ENCODE measurements at places on chromosomes 3 and 15.

- DNase-seq, result no peak
Observed at GRCh38 chr3:128143496-128143895, 9.8 kb upstream of the EEFSEC start.

- DNase-seq, result no peak
Observed at GRCh38 chr3:16697443-16698147, 92.4 kb upstream of the DAZL start.

- DNase-seq, result no peak
Observed at GRCh38 chr15:61275901-61276300, 46.8 kb upstream of the RORA start.

DNA sequence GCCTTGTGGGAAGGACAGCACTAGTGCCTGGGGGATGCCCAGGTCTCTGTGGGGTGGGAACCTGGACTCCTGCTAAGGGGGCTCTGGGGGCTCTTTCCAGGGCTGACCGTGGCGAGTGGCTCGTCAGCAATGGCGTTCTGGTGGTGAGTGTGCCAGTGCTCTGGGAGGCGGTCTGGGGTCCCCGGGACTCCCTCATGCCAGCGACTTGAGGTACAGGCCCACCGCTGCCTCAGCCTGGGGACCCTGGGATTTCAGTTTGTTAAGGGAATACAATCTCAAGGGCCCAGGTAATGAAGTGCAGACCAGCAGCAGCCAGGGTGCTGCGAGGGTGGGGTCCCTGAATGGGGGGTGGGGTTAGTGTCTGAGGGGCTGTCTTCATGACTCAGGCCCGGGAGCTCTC, 2.5 kb downstream of the PLA2G4B start:
- DNase-seq, result no peak

GRCh38 chr3:17605032-17605431, 137.4 kb downstream of the TBC1D5 start:
- DNase-seq, result no peak

DNA sequence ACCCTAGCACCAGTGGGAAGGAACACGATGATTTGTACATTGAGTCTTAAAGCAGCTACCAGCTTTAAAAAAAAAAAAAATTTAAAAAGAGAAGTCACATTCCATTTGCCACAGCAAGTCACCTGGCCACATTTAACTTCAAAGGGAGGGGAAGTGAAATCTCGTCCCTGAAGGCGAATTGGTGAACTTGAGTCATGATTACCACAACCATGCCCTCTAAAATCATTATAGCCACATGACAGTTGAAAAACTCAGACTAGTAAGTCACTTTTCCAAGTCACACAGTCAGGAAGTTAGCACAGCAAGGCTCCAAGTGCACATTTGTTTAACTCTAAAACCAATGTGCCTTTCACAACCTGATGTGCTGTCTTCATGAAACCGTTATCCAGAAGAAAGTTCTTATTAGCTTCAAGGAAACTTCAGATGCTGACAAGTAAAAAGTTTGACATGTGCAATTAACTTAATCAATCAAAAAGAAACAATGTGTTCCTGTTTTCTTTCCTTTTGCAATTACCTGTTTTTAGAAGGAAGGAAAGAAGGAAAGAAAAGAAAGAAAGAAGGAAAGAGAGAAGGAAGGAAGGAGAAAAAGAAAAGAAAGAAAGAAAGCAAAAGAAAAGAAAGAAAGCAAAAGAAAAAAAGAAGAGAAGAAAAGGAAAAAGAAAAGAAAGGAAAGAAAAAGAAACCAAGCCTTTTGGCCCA, 8.3 kb upstream of the THSD4 start:
- no peak for DNase-seq

- no peak for DNase-seq
Observed at GRCh38 chr15:79329171-79329611, 18.3 kb downstream of the TMED3 start.

DNA sequence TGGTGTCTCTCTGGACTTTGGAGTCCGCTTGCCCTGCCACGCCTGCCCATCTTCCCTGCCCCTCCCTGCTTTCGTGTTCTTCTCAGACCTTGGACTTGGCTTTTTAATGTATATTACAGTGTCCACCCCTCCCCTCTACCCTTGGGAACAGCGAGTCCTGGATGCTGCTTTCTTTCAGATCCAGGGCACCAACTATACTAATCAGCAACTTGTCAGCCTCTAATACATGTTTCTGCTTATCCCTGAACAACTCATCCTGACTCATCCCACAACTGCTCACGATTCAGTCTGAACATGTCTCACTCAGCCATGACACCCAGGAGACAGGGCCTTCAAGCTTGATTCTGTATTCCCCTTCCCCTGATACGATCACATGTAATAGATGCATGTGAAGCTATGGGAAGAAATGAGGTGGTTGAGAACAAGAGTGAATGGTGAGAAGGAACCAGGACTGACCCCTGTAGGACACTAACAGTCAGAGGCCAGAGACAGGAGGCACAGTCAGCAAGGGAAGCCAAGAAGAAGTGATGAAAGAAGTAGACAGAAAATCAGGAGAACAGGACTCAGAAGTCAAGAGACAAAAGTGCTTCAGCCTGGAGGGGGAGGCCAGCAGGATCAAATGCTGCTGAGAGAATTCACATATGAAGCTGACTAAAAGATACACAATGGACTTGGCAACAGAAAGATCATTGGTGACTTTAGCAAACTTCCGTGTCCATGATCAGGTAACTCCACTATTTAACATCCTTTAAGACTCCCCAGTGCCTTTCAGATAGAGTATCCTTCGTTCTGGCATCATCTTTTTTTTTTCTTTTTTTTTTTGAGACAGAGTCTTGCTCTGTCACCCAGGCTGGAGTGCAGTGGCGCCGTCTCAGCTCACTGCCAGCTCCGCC, 35.4 kb downstream of the BCL2L10 start:
- no peak for DNase-seq

GRCh38 chr3:143783851-143784370, 64.4 kb downstream of the SLC9A9 start:
- no peak for DNase-seq

DNA sequence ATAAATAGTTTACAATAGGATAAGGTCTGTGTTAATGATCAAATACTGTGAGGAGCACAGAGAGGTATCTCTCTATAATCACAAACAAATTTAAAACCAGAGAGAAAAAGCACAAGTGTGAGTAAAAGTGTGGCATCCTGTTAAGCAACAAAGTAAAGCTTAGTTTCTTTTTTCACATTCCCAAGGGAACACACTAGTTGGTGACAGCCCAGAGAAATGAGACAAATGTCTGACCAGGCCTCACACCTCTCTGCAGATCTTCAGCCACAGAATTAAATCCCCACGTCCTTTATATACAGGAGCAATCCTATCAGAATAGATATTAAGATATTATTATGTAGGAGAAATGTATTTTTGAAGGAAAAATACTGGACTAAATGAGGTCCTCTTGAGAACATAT, 2.7 kb downstream of the FBN1 start:
- DNase-seq, result no peak

GRCh38 chr3:110165753-110166152, 828.4 kb upstream of the DPPA4 start:
- no peak for DNase-seq

DNA sequence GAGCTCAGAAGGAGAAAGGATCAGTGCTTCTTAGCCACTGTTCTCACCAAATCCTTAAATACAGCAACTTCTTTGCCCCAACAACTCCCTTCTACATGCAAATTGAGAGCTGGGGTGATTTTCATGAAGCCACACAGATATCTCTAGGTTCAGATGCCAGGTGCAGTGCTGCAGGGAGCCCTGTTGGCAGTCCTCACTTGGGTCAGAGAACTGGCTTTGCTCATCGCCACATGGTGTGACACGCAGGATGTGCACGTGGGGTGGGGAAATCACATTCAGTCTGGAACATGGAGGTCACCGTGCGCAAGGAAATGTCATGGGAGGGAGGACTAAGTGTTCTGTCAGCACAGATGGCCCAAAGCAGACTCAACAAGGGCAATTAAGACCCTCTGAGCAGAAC, 103.8 kb downstream of the WDR76 start:
- no peak for DNase-seq

- DNase-seq, result no peak
Observed at GRCh38 chr3:71397046-71397445, 186.5 kb downstream of the FOXP1 start.

DNA sequence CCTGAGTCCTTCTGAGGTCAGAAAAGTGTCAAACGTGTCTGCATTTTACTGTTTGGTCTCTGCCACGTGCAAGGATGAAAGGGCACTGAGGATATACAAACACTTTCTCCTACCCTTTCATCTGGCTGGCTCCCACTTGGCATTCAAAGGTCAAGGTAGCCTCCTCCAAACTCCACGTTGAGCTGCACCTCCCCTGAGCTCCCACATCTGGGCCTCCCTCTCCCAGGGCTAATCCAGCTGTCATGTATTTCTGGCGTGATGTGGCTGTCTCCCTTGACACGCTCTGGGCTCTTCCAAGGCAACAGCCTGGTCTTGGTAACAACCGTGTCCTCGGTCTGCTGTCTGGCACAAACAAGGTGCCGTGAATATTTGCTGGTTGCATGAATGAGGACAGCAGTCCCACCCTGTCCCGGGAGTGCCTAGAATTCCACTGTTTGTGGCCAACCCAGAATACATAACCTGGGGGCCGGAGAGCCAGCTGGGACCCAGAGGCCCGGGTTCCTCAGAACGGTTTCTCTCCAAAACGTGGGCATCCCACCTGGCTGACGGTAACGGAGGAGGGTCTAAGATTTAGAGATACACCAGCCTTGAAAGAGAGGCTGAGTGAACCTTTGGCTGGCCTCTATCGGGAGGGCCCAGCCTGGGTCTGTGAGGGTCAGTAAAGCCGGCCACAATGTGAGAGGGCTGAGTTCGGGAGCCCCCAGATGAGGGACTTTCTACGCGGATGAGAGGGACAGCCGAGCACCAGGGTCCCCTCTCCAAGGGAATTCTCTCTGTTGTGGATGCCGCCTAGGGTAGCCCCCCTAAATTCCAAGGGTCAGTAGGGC, 767 bp downstream of the GLT8D1 start:
- DNase-seq, result no peak

DNA sequence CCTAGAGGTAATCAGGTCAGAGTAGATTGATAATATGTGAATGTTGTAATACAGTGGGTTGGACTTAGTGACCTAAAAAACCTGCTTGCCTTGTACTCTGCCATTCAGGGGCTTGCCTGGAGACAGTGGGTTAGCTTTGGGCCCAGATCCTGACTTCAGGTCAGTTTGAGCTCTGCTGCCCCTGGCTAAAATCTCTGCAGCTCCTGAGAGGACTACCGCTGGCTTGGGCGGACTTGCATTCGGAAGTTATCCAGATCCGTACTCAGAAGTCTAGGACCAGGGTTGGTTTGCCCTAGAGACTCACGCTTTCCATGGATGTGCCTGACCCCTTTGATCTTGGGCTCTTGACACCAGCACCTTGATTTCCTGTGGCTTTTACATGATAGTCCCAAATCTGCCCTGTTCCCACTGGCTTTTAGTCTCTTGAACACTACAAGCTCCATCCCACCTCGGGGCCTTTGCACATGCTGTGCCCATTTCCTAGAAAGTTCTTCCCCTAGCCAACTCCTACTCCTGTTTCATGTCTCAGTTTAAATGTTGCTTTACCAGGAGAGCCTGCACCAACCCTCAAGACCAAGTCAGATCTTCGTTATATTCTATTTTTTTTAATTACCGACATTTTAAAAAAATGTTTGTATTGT, 5.9 kb downstream of the ACSBG1 start:
- DNase-seq, result no peak

GRCh38 chr3:36444909-36445308, 64.6 kb downstream of the STAC start:
- no peak for DNase-seq

- peak; percentile 89 for DNase-seq
Observed at GRCh38 chr15:64897345-64897985, 14.2 kb upstream of the ANKDD1A start.

GRCh38 chr3:174884776-174885568, 25.8 kb downstream of the NAALADL2 start:
- no peak for DNase-seq

DNA sequence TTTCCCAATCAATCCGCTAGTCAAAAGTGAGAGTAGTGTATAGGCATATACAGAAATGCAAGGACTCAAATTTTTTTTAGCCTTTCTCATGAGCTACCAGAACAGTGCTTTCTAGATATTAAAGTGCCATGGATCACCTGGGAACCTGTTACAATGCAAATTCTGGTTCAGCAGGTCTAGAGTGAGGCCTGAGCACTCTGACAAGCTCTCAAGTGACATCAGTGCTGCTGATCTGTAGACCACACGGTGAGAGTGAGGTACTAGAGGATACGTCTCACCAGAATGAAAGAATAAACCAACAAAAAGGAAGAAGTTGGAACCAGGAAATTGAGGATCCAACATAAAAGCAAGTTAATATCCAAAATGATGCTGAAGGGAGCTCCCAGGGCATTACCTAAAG, 16.0 kb upstream of the PLA2G4D start:
- DNase-seq, result no peak

- DNase-seq, result no peak
Observed at GRCh38 chr3:183959214-183959613, 58.5 kb downstream of the ABCC5 start.

DNA sequence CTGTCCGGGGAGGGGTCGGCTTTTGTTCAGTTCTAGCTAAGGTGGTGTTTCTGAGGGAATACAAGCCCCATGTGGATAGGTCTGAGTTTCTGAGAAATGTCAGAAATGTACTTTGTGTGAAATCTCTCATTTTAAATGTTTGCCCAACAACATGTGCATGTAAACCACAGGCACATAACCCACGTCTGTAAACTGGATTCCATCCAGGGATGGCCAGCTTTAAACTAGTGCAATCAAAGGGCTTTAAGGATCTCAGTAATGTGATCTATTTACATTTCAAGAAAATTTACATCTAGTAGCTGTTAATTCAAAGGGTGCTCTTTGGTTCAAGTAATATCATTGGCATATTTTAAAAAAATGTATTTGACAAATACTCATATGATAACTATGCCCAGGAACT, 52.0 kb downstream of the POLR2M start:
- DNase-seq, result no peak

DNA sequence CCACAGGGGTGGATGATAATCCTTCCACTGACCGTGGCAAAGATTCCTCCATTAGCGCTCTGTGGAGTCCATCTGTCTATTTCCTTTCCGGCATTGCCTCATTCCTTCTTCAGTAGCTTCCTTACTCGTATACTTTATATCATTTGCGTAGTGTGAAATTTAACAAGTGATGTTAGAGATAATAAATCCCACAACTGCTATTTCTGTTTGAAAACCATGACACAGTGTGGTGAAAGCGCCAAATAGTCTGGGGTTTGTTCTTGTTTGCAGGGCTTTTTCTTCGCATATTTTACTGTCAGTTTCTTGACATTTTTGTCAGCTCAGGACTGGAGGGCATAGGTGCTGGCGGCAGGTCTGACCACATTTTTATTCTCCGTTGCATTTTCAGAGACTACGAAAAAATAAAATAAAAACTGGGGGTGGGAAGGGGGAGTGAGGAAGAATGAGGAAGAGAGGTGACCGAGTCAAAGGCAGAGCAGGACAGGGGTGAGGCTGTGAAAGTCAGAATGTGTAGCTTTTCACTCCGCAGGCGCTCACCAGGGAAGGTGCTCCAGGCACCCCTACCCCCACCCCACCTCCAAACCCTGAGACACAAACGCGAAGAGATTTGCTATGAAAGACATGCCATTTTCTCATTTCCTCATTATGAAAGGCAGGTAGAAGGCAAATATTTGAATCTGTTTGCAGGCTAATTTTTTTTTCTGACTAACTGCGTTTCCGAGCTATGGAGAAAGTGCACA, 965.0 kb downstream of the MCTP2 start:
- no peak for DNase-seq
